ENCODE measurements at places on chromosomes 16 and 17. TPM values are rescaled to one million over a fixed set of nuclear protein-coding genes. Genes with fewer than 3 reads are reported as not detected.

GRCh38 chr17:17836818-17837379 lies at the start of gene SREBF1:
TSS of gene SREBF1 (minus strand) at chr17:17836986. CDS start at chr17:17836817, 169 bp downstream.
- DNase-seq: peak; percentile 69
- peak within 1 kb of the TSS; percentile 90 for H3K4me3 ChIP-seq
- H3K4me1 ChIP-seq: peaks cover 69% of the 10 kb centered on the region

DNA sequence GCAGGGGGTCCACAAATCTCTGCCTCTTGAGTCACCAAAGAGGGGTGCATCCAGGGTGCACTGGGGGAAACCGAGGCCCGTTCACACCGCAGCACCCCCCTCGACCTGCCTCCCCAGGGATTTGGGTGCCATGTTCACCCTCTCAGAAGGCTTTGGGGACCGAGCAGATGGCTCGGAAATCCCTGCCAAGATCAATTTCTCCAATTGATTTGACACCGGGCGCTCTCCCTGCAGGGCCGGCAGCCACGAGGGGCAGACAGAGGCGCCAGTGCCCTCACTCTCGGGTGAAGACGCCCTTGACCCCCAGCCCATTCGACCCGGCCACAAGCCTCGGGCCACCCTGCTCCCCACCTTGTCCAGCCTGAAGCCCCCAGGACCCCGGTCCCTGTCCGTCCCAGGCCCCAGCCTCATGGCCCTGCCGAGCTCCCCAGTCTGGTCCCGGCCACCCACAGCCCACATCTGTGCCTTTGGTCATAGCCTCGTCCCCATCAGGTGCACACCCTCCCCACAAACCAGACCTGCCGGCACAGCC lies 9.3 kb downstream of the SSTR5 start:
- H3K27ac ChIP-seq: no peak overlapping the region
- H3K27me3 ChIP-seq: peaks cover 30% of the 10 kb centered on the region
- no peak overlapping the region for H3K4me3 ChIP-seq
- no peak for DNase-seq

HYDIN gene
- 1.2 TPM for total RNA-seq

GRCh38 chr16:83244057-83244456 lies 563.7 kb upstream of the HSBP1 start:
- DNase-seq: no peak
- H3K27ac ChIP-seq: no peak overlapping the region

CBX2 gene
- total RNA-seq: 48.6 TPM

DNA sequence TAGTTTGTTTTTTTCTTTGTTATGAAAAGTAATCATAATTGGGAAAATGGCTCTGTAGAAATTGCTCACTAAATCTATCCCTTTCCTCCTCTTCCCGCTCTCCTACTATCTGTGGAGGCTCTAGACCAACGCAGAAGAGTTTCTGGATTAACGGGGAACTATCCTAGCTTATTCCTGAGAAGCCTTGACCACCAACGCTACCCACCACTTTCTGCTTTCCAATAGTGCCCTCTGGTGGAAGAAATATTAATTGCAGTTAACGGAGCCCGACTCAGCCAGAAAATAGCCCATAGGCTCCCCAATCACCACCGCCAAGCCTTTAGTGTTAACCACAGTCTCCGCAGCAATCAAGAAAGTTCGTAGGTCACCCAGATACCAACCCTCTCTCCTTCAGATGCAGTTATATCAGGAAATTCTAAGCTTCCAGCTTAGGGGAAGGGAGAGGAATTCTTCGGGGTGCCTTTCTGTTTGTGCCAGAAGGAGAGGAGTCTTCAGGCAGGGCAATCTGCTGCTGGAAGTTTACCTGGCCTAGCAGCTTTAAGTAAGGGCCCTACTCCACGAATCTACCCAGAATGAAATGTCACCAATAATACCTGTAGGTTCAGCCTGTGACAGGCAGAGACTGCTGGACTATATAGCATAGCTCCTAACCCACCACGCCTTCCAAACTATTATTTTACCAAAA lies 23.0 kb upstream of the NSRP1 start:
- H3K36me3 ChIP-seq: no peaks in the 10 kb centered on the region
- H3K27me3 ChIP-seq: peaks cover 31% of the 10 kb centered on the region
- no peak overlapping the region for H3K27ac ChIP-seq
- no peak overlapping the region for H3K4me3 ChIP-seq
- peak; percentile 66 for DNase-seq

KRT28 gene
- total RNA-seq: not detected

DNA sequence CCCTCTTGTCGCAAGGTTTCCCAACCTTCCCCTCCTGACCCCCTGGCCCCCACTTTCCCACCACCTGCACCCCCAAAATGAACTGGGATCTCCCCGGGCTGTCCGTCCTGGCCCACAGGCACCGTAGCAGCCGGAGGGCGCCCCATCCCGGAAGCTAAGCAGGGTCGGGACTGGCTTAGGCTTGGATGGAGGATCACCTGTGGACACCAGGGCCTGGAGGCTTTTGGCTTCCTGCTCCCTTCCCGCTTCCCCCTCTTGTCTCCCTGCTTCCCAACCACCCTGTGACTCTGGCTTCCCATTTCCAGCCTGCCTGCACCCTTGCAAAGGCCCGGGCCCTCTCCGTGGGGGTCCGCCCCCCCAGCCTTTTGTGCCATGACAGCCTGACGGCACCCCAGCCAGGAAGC lies 2291.3 kb downstream of the TP53TG3F start:
- H3K4me3 ChIP-seq: no peak overlapping the region
- no peak overlapping the region for H3K27ac ChIP-seq
- DNase-seq: no peak
- H3K27me3 ChIP-seq: no peaks in the 10 kb centered on the region
- H3K4me1 ChIP-seq: no peaks in the 10 kb centered on the region
- no peaks in the 10 kb centered on the region for H3K36me3 ChIP-seq

DNA sequence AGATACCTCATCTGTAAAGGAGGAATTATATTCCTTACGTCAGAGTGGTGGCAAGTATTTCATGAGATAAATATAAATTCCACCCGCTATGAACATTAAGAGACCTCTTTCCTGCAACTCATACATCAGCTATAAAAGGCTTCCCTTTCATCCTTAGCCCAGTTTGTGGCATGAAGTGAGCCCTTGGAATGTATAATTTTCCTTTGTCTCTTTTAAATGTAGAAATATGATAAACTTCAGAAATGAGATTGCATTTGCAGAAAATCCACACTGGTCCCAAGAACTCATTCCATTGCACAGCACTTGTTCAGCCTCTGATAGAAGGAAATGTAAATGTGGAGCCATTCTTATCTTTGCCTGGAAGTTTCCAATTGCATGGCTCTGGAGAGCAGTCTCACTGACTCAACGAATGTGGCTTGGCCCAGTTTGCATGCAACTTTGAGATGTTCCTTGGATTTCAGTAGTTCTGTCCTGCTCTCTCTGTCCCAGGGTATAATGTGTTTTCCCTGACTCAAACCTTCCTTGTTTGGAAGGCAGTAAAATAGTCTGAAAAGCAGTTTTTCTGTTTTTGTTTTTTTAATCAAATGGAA lies 746.4 kb downstream of the CDH11 start:
- H3K36me3 ChIP-seq: no peaks in the 10 kb centered on the region
- DNase-seq: no peak
- H3K27me3 ChIP-seq: no peaks in the 10 kb centered on the region
- H3K27ac ChIP-seq: peak overlapping the region; percentile 48
- H3K4me3 ChIP-seq: no peak overlapping the region

GRCh38 chr17:19415311-19415710 lies 4.3 kb downstream of the RNF112 start:
- no peak overlapping the region for H3K4me3 ChIP-seq
- H3K27ac ChIP-seq: no peak overlapping the region
- no peaks in the 10 kb centered on the region for H3K36me3 ChIP-seq
- peaks cover 3% of the 10 kb centered on the region for H3K27me3 ChIP-seq
- peaks cover 15% of the 10 kb centered on the region for H3K4me1 ChIP-seq

DNA sequence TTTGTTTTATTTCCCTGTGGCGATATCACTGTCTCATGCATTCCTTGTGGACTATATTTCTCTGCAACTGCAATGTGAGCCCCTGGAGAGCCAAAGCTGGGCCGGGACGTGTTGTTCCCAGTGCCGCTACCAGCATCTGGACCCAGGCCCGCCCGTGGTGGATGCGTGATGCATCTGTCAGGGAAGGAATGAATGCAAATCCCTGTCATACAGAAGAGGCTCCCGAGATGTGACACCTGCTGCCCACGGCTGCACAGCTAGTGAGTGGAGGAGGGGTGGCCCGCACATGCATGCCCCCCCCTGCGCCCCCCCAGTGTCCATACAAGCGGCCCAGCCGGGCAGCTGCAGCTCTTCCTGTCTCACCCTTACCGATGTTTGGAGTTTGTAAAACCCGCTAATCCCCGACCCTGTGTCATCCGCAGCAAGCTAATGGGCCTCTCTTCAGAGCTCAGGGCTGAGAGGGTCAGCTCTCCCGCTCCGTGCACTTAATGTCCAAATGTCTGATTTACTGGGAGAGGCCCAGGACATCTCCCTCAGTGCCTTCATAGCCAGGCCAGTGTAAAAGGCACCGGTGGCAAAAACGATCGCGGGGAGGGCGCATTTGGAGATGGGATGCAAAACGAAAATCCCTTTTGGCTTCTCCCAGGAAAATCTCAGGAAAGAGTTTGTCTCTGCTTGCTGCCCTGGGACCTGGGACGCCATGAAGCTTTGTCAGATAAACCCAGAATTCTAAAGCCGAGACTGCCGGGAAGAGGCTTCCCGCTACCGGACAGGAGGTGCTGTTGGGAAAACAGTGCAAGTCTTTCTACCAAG lies 91.8 kb downstream of the FOXL1 start:
- no peak for DNase-seq
- no peaks in the 10 kb centered on the region for H3K36me3 ChIP-seq
- no peak overlapping the region for H3K27ac ChIP-seq
- H3K27me3 ChIP-seq: peaks cover 30% of the 10 kb centered on the region
- H3K4me1 ChIP-seq: peaks cover 30% of the 10 kb centered on the region

SULT1A4 gene
- 3.2 TPM for total RNA-seq

MYO15B gene
- total RNA-seq: 281 TPM

SRL gene
- 1.8 TPM for total RNA-seq

PDE6G gene
- 0.59 TPM for total RNA-seq

DNA sequence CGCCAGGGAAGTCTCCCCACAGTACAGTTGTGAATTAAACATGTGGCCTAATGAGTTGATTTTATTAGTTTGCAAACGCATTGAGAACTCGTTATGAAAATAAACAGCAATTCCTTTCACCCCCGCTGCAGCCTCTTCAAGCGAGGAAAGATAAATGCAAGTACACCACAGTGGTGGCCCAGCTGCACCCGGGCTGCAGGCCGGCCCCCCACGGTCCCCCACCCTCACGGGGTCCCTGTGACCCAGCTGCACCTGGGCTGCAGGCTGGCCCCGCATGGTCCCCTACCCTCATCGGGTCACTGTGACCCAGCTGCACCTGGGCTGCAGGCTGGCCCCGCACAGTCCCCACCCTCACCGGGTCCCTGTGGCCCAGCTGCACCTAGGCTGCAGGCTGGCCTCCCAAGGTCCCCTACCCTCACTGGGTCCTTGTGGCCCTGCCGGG lies 32.2 kb downstream of the SDK2 start:
- peaks cover 42% of the 10 kb centered on the region for H3K4me1 ChIP-seq
- DNase-seq: no peak
- no peak overlapping the region for H3K4me3 ChIP-seq
- H3K36me3 ChIP-seq: no peaks in the 10 kb centered on the region
- H3K27me3 ChIP-seq: no peaks in the 10 kb centered on the region
- H3K27ac ChIP-seq: no peak overlapping the region

- H3K4me3 ChIP-seq: no peak overlapping the region
- H3K27me3 ChIP-seq: no peaks in the 10 kb centered on the region
- no peaks in the 10 kb centered on the region for H3K36me3 ChIP-seq
Measured at GRCh38 chr17:40980596-40980995, 3.5 kb downstream of the KRT40 start.

SMIM22 gene
- total RNA-seq: not detected

DNA sequence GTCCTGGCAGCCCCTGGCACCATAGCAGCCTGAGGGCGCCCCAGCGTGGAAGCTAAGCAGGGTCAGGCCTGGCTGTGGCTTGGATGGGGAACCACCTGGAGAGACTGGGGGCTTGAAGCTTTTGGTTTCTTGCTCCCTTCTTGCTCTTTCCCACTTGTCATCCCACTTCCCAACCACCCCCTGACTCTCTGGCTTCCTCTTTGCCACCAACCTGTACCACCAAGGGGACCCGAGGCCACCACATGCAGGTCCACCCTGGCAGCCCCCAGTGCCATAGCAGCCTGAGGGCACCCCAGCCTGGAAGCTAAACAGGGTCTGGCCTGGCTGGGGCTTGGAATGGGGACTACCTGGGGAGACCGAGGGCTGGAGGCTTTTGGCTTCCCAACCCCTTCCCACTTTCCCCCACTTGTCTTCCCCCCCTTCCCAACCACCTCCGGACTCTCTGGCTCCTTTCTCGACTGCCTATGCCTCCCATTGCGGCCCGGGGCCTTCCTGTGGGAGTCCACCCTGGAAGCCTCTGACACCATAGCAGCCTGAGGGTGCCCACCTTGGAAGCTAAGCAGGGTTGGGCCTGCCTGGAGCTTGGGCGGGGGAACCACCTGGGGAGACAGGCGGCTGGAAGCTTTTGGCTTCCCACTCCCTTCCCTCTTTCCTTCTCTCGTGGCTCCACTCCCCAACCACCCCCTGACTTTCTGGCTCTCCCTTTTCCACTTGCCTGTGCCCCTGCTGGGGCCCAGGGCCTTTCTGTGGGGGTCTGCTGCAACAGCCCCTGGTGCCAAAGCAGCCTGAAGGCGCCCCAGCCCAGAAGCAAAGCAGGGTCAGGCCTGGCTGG lies 2294.4 kb downstream of the TP53TG3F start:
- H3K27me3 ChIP-seq: no peaks in the 10 kb centered on the region
- no peaks in the 10 kb centered on the region for H3K36me3 ChIP-seq
- H3K27ac ChIP-seq: no peak overlapping the region
- H3K4me1 ChIP-seq: no peaks in the 10 kb centered on the region

- peaks cover 50% of the 10 kb centered on the region for H3K27me3 ChIP-seq
- no peaks in the 10 kb centered on the region for H3K36me3 ChIP-seq
- no peak for DNase-seq
- H3K4me3 ChIP-seq: no peak overlapping the region
- H3K4me1 ChIP-seq: no peaks in the 10 kb centered on the region
Measured at GRCh38 chr16:52827456-52827855, 225.2 kb downstream of the CHD9NB start.

DNA sequence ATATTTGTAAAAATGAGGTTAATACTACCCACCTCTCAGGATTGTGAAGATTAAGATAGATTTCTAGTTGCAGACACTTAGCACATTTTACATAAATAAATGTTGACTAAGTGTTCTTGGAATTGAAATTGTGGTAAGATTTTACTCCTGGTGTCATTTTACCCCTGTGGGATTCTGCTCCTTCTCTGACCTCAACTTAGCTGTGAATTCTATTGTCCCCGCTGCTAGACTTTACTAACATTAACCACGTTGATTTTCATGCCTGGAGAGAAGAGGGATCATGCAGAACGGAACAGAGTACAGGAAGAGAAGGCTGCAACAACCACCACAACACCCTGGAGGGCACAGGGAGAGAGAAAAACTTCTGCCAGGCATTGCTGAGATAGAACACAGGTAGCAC lies 2.1 kb upstream of the TOM1L1 start:
- H3K4me1 ChIP-seq: peaks cover 21% of the 10 kb centered on the region
- no peak overlapping the region for H3K4me3 ChIP-seq
- H3K27ac ChIP-seq: no peak overlapping the region
- H3K27me3 ChIP-seq: peaks cover 27% of the 10 kb centered on the region
- DNase-seq: no peak

GRCh38 chr16:46920402-46921068 lies 36.4 kb downstream of the GPT2 start:
- DNase-seq: no peak
- H3K27me3 ChIP-seq: no peaks in the 10 kb centered on the region
- peaks cover 33% of the 10 kb centered on the region for H3K36me3 ChIP-seq
- H3K27ac ChIP-seq: peak overlapping the region; percentile 71
- peaks cover 24% of the 10 kb centered on the region for H3K4me1 ChIP-seq

- H3K4me1 ChIP-seq: peaks cover 2% of the 10 kb centered on the region
- H3K27me3 ChIP-seq: no peaks in the 10 kb centered on the region
- H3K27ac ChIP-seq: no peak overlapping the region
- peaks cover 44% of the 10 kb centered on the region for H3K36me3 ChIP-seq
- no peak overlapping the region for H3K4me3 ChIP-seq
- DNase-seq: no peak
Measured at GRCh38 chr17:16068323-16068722, 68.7 kb downstream of the TTC19 start.
